Fibroblast of the conjunctiva (primary cell): ENCODE measurements at places on chromosomes 7 and 10.

- DNase-seq, result no peak
These were observed 102.7 kb downstream of the MACC1 start for GRCh38 chr7:20114468-20114867.

- no peak for DNase-seq
These were observed 800.0 kb downstream of the LRMDA start for GRCh38 chr10:76231286-76231934.

DNA sequence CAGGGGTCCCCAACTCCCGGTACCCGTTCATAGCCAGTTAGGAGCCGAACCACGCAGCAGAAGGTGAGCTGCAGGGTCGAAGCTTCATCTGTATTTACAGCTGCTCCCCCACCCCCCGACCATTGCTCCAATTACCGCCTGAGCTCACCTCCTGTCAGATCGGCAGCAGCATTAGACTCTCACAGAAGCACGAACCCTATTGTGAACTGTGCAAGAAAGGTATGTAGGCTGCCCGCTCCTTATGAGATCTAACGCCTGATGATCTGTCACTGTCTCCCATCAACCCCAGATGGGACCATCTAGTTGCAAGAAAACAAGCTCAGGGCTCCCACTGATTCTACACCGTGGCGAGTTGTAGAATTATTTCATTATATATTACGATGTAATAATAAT lies 14.6 kb upstream of the AZGP1 start:
- DNase-seq, result no peak

GRCh38 chr7:22992874-22993840 lies 20.8 kb downstream of the HYCC1 start:
- no peak for DNase-seq
